ENCODE measurements at places on chromosomes 12 and 14.

DNA sequence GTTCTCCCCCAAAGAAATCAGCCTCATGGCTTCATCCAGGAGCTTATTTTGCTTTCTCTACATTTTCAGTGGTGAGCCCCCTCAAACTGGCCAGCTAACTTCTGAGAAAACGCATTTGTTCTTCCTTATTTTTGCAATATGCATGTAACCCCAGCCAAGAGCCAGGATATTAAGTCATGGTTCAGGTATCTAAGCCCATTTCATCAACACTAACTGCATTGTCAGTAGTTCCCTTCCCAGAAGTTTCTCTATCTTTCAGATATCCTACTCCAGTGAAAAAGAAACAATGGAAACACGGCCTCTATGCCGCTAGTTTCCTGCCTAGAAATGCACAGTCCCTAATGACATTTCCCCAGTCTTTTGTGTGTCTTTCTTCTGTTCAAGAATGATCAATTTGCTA, 102.8 kb upstream of the RASSF8 start:
- DNase-seq = no peak
- H3K27ac ChIP-seq = no peak overlapping the region
- no peaks in the 10 kb centered on the region for H3K4me1 ChIP-seq
- no peak overlapping the region for H3K4me3 ChIP-seq
- no peaks in the 10 kb centered on the region for H3K36me3 ChIP-seq

GRCh38 chr12:6768437-6768914, 2.3 kb downstream of the PTMS start:
- H3K4me1 ChIP-seq = peaks cover 50% of the 10 kb centered on the region
- peaks cover 17% of the 10 kb centered on the region for H3K27me3 ChIP-seq
- no peak for DNase-seq
- H3K4me3 ChIP-seq = no peak overlapping the region
- H3K27ac ChIP-seq = no peak overlapping the region

- no peaks in the 10 kb centered on the region for H3K27me3 ChIP-seq
- H3K27ac ChIP-seq = no peak overlapping the region
- no peak overlapping the region for H3K4me3 ChIP-seq
Measured at GRCh38 chr12:1044696-1045095, 53.7 kb downstream of the ERC1 start.

DNA sequence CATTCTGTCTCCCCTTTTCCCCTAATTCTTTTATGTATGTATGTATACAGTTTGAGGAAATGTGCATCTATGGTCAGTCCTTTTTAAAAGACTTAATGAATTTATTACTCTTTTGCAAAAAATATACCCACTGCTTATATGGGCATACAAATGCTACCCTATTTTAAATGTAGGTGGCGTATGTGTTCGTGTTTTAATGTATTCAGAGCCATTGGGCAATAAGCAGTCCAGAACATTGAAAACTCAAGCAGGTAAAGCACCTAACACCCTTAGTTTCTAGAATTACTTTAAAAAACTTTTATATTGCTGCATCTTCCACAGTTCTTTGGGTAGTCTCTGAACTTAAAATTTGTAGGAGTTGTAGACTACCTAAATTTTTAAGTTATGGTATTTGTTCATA, 42.6 kb upstream of the A2ML1 start:
- no peaks in the 10 kb centered on the region for H3K36me3 ChIP-seq
- no peak overlapping the region for H3K4me3 ChIP-seq
- no peak overlapping the region for H3K27ac ChIP-seq
- no peak for DNase-seq

DNA sequence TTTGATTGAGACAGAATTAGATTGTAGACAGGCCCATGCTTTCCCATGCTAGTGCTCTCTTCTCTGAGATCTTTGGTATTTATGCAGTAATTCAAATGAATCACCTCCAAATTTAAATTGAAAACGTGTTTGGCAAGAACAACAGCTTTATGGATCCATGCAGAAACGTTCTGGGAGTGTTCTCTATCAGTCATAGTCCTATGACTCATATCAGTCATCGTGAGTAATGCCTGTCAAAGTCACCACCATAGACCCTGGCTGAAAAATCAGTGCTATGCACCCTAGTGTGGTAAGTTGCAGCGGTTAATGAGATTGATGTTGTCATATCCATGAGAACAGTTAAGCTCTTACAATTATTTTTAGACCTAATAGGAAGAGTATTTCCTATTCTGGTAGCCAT, 90.1 kb upstream of the FOXG1 start:
- no peaks in the 10 kb centered on the region for H3K36me3 ChIP-seq
- H3K27ac ChIP-seq = no peak overlapping the region
- no peak overlapping the region for H3K4me3 ChIP-seq
- DNase-seq = no peak

GRCh38 chr12:131011165-131012079, 57.7 kb downstream of the ADGRD1 start:
- H3K4me1 ChIP-seq = no peaks in the 10 kb centered on the region
- no peaks in the 10 kb centered on the region for H3K36me3 ChIP-seq
- no peaks in the 10 kb centered on the region for H3K27me3 ChIP-seq

DNA sequence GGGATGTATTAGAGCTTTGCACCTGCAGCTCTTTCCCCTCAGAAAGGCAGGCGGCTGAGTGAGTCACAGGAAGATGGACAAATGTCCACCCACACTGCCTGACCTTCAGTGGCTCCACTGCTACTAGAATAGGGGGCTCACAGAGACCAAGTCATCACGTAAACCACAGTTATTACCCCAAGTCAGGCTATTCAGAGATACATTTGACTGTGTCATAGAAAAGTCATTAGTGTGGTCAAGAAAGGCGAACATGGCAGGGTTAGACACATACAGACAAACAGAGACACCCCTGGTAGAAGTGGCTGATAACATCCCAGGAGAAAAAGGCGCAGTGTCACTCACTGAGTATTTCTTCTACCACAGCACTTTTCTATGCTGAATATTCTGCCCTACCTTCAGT, 36.0 kb downstream of the GCH1 start:
- H3K27ac ChIP-seq = no peak overlapping the region
- H3K27me3 ChIP-seq = no peaks in the 10 kb centered on the region
- H3K4me1 ChIP-seq = no peaks in the 10 kb centered on the region
- H3K4me3 ChIP-seq = no peak overlapping the region
- peaks cover 9% of the 10 kb centered on the region for H3K36me3 ChIP-seq

DNA sequence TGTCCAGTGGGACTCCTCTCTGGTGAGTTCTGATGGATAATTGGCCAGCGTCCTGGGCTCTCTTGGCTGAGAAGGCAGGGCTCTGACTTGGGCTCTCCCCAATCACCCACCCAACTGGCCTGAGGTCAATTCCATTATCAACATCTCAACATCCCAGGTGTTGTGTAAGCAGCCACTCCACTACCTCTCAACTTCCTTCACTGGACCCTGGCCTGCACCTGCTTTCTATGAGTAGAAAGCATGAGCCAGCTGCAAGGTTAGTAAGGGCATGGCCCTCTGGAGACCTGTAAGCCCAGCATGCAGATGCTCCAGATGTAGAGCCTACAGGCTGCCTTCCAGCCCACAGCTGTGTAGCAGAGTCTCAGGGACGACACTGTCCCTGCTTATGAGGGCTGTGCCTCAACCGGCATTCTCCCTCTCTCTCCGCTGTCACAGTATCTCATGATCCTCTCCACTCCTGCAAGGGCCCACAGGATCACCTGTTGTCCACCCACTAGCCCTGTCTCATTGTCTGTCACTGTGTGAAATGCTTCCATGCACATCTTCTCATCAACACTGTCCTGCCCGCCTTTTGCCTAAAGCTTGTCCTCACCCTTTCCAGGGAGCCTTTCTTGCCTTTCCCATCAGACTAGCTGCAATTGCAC, 5.4 kb upstream of the KRT81 start:
- peaks cover 14% of the 10 kb centered on the region for H3K27me3 ChIP-seq
- H3K36me3 ChIP-seq = no peaks in the 10 kb centered on the region
- H3K4me1 ChIP-seq = no peaks in the 10 kb centered on the region
- no peak for DNase-seq
- no peak overlapping the region for H3K27ac ChIP-seq

DNA sequence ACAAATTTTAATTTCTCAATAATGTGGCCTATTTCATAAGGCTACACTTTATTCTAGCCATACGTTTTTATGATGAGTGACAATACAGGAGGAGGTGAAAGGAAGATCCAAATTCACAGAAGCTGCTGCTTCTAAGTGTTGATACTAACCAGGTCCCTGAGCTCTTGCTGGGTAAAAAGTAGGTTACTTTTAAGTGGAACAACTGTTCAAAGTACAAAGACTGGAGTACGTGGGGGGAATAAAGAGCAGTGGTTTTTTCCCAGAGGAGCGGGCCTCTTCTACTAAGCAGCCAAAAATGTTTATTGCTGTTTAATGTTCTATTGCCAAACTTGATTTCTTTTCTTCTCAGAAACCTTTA, 301.8 kb downstream of the AEBP2 start:
- H3K4me3 ChIP-seq = no peak overlapping the region
- H3K27me3 ChIP-seq = no peaks in the 10 kb centered on the region
- no peak overlapping the region for H3K27ac ChIP-seq
- H3K4me1 ChIP-seq = no peaks in the 10 kb centered on the region
- no peaks in the 10 kb centered on the region for H3K36me3 ChIP-seq
- no peak for DNase-seq

GRCh38 chr14:70753518-70753953, 55.8 kb downstream of the MAP3K9 start:
- H3K36me3 ChIP-seq = peaks cover 12% of the 10 kb centered on the region
- H3K4me3 ChIP-seq = no peak overlapping the region
- H3K27ac ChIP-seq = no peak overlapping the region
- DNase-seq = no peak

DNA sequence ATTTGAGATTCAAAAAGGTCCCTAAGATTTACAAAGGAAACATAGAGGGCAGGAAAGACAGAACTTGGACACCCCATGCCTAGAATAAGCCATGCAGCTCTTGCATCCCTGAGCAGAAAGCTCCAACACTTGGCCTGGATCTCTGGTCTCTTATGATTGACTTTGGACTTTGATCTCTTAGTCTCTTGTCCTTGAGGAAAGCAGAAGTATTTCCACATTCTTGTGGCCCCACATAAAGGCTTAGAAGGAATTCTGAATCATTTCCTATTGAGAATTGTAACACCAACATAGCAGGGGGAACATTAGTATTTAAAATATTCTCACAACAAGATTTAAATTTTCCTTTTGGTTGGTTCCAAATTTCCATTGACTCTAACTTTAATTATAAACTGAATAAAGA, 283.7 kb upstream of the PRKD1 start:
- H3K27ac ChIP-seq = no peak overlapping the region
- H3K27me3 ChIP-seq = no peaks in the 10 kb centered on the region
- H3K4me1 ChIP-seq = no peaks in the 10 kb centered on the region
- H3K4me3 ChIP-seq = no peak overlapping the region
- DNase-seq = no peak

- H3K4me1 ChIP-seq = no peaks in the 10 kb centered on the region
- peaks cover 74% of the 10 kb centered on the region for H3K36me3 ChIP-seq
- no peaks in the 10 kb centered on the region for H3K27me3 ChIP-seq
- no peak for DNase-seq
Measured at GRCh38 chr14:58444627-58445026, 17.1 kb downstream of the KIAA0586 start.

DNA sequence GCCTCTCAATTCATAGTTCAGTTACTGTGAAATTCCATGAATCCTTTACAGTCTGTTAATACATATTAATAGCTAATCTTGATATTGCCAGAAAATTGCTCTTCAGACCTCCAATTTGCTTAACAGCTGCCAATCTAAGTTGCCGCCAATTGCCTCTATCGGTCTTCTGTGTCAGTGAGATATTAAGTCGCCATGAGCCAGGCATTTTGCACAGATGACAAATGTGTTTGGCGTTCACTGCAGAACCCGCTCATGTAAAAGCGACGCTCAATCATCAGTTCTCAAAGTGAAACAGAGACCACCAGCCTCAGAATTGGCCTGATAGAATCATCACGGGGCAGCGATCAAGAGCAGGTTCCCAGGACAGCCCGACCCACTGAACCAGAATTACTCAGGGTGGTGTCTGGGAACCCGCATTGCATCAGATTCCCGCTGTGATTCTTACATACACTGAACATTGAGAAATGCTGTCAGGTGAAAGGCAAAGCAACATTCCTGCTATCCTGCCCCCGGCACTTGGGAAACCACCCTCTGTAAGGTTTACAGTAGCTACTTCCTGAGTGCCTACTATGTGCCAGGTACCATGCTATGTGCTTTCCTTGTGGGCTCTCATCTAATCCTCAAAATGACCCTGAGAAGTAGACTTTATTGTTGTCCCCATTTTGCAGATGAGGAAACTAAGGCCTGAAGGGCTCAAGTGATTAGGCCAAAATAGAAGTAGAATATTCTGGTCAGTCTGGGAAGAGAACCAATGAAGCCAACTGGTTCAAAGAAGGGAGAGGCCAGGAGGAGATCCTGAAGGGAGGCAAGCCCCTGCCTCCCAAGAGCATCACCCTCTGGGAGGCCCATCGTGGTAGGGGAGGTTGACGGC, 216.4 kb downstream of the SLC41A2 start:
- H3K27me3 ChIP-seq = no peaks in the 10 kb centered on the region
- peaks cover 62% of the 10 kb centered on the region for H3K4me1 ChIP-seq
- no peak overlapping the region for H3K4me3 ChIP-seq
- H3K27ac ChIP-seq = peak overlapping the region; percentile 70
- no peaks in the 10 kb centered on the region for H3K36me3 ChIP-seq

- DNase-seq = peak; percentile 14
- H3K4me1 ChIP-seq = peaks cover 32% of the 10 kb centered on the region
- peak overlapping the region; percentile 80 for H3K4me3 ChIP-seq
- H3K36me3 ChIP-seq = no peaks in the 10 kb centered on the region
- no peaks in the 10 kb centered on the region for H3K27me3 ChIP-seq
- no peak overlapping the region for H3K27ac ChIP-seq
Measured at GRCh38 chr12:121297435-121297991, 1.0 kb upstream of the CAMKK2 start.

GRCh38 chr14:31879661-31880348, 197.3 kb upstream of the ARHGAP5 start:
- DNase-seq = no peak
- H3K4me1 ChIP-seq = no peaks in the 10 kb centered on the region
- H3K36me3 ChIP-seq = no peaks in the 10 kb centered on the region
- H3K27ac ChIP-seq = no peak overlapping the region
- no peaks in the 10 kb centered on the region for H3K27me3 ChIP-seq
- no peak overlapping the region for H3K4me3 ChIP-seq

GRCh38 chr14:29278301-29279263, 512.0 kb downstream of the FOXG1 start:
- no peaks in the 10 kb centered on the region for H3K36me3 ChIP-seq
- H3K27me3 ChIP-seq = no peaks in the 10 kb centered on the region
- H3K4me1 ChIP-seq = no peaks in the 10 kb centered on the region
- H3K27ac ChIP-seq = no peak overlapping the region
- DNase-seq = no peak
- no peak overlapping the region for H3K4me3 ChIP-seq

GRCh38 chr12:52010152-52010622, 3.4 kb downstream of the TAMALIN start:
- peaks cover 2% of the 10 kb centered on the region for H3K36me3 ChIP-seq
- H3K27me3 ChIP-seq = no peaks in the 10 kb centered on the region
- DNase-seq = no peak
- no peak overlapping the region for H3K27ac ChIP-seq

- no peak for DNase-seq
- H3K36me3 ChIP-seq = no peaks in the 10 kb centered on the region
- H3K4me1 ChIP-seq = no peaks in the 10 kb centered on the region
- no peaks in the 10 kb centered on the region for H3K27me3 ChIP-seq
Measured at GRCh38 chr14:97010491-97011160, 213.4 kb downstream of the VRK1 start.
